HS-27A (cell line): ENCODE measurements at places on chromosomes 1 and 21.

DNA sequence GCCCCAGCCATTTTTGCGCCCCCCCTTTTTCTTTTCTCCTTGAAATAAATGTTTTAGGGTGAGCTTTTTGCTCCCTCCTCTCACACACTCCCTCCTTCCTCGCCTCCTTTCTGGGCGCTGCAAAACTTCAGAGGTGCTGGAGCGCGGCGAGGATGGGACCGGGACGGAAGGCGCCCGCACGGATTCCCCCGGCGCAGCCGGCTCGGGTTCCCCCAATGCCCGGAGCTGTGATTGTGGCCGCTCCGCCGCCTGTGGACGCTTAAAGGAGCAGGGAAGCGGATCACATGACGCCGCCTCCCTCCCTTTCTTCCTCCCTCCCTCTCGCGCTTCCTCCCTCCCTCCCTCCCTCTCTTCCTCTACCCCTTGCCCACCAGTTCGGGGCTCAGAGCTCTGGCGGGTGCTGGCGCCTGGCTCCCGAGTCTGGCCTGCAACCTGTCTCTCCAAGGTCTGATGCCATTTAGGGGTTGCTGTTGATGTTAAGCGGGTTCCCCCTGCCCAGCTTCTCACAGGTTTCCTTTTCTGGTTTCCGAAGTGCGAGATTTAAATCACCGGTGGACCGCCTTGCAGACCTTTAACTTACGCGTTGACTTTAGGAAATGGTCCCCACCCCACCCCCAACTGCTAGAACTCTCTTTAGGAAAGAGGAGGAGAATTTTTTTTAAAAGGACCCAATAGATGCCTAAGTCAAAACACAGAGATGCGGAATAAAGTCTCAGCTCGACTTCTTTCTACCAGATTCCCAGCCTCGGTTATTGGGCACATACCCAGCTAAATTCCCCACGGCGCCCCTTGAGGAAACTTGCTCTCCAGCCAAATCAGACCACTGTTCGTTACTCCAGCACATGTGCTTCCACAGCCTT is at the start of gene WLS:
WLS (minus strand) TSS at position 235 of the 860 bp plus-strand sequence; CDS start at position 11, 224 bp downstream.
- peak; percentile 68 for DNase-seq

DNA sequence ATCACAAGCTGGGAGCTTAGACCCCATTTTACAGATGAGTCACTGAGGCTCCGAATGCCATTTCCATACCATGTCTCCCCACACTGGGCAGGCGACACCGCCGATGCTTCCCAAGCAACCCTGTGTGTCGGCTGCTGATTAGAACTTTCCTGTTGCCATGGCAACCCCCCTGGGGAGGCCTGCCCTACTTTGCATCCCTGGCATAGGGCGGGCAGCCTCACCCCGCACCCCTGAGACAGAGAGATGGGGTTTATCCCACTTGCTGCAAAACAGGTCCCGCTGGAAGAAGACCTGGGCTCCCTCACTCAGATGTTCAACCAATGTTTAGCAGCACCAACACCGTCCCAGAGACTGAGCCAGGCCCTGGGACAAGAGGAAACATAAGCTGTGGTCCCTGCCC is 81.5 kb downstream of the CAMK2N1 start:
- DNase-seq: no peak

DNA sequence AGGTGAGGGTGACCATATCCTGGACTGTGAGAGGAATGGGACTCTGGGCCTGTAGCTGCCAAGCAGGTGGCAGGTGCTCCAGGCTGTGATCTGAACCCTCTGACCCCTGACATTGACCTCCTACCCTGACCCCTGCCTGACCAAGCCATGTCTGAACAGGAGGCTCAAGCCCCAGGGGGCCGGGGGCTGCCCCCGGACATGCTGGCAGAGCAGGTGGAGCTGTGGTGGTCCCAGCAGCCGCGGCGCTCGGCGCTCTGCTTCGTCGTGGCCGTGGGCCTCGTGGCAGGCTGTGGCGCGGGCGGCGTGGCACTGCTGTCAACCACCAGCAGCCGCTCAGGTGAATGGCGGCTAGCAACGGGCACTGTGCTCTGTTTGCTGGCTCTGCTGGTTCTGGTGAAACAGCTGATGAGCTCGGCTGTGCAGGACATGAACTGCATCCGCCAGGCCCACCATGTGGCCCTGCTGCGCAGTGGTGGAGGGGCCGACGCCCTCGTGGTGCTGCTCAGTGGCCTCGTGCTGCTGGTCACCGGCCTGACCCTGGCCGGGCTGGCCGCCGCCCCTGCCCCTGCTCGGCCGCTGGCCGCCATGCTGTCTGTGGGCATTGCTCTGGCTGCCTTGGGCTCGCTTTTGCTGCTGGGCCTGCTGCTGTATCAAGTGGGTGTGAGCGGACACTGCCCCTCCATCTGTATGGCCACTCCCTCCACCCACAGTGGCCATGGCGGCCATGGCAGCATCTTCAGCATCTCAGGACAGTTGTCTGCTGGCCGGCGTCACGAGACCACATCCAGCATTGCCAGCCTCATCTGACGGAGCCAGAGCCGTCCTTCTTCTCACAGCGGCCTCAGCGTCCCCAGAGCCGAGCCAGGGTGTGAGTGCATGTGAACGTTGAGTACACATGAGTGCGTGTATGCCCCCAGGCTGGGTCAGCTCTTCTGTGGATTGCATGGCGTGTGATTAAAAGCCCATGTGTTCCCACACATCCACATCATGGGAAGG is 3.1 kb downstream of the TMEM125 start:
- DNase-seq: no peak

GRCh38 chr1:226653311-226653921 is 85.7 kb downstream of the ITPKB start:
- no peak for DNase-seq

- no peak for DNase-seq
Measured at GRCh38 chr21:15034126-15034853, 30.5 kb downstream of the NRIP1 start.

- DNase-seq: no peak
Measured at GRCh38 chr1:85494074-85494903, 29.3 kb upstream of the DDAH1 start.

DNA sequence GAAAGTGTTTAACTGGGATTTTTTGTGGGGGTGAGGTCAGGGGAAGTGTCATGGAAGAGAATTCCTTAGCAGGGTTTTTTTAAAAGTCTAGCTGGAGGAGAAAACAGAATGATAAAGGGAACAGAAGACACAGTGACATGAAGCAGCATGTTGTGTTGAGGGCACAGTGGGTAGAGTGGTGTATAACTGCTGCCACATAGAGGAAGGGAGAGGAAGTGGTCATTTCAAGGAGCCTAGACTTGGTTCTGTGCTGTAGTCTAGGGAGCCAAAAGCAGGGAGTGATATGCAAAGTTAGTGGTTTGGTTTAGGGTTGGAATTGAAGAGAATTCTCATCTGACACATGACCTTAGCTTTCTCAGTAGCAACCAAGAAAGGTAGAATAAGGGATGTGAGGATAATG is 10.2 kb downstream of the EEIG2 start:
- DNase-seq: no peak

GRCh38 chr1:41495210-41495948 is 10.9 kb upstream of the EDN2 start:
- no peak for DNase-seq

DNA sequence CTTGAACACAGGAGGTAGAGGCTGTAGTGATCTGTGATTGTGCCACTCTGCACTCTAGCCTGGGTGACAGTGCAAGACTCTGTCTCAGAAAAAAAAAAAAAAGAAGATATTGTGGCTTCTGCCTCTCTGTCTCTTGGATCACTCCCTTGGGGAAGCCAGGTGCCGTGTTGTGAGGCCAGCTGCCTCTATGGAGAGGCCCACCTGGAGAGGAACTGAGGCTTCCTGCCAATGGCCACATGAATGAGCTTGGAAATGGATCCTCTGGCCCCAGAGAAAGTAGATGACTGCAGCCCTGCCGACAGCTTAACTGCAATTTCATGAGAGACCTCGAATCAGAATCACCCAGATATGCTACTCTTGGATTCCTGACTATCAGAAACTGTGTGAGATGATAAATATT is 19.7 kb upstream of the AK2 start:
- no peak for DNase-seq

- no peak for DNase-seq
Measured at GRCh38 chr1:47794081-47794480, 203.1 kb downstream of the TRABD2B start.

GRCh38 chr1:58412071-58412580 is 134.4 kb downstream of the OMA1 start:
- peak; percentile 71 for DNase-seq
